ENCODE measurements at places on chromosomes 12 and 14.

DNA sequence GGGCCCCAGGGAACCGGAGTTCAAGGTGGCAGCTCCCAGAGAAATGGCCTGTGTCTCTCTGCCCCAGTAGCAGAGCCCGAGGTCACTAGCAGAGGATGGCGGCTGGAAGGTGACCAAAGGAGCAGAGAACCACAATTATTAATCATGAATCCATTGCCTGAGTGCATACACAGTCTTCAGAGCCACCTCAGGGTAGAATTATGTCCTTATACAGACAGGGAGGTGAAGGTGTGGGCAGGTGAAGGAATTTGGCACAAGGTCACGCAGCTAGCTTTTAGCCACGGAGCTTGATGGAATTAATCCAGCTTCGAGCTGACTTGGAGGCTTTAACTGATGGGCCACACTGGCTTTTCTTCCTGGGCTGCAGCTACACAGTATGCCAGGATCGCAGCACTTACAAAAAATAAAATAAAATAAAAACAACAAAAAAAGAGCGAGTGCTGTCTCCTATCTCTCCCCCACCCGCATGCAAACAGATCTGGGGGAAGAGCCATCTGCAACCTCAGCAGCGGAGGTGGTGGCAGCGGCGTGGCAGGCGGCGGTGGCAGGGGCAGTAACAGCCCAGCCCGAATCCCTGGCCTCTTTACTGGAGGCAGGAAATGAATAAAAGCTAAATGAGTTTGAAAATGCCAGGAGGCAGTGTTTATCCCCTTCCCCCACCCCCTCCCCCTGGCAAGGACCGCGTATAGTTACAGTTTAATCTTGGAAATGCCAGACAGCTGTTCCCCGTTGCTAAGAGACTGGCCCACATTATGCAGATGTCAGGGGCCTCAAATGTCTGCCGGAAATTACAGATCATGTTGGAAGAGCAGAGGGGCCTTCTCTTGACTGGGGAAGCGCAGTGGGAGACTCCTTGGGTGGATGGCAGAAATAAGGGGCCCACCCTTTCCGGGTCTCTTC is 93.5 kb downstream of the LRRC74A start:
- no peak for DNase-seq

GRCh38 chr12:26473291-26473690 is 277.9 kb downstream of the SSPN start:
- no peak for DNase-seq

DNA sequence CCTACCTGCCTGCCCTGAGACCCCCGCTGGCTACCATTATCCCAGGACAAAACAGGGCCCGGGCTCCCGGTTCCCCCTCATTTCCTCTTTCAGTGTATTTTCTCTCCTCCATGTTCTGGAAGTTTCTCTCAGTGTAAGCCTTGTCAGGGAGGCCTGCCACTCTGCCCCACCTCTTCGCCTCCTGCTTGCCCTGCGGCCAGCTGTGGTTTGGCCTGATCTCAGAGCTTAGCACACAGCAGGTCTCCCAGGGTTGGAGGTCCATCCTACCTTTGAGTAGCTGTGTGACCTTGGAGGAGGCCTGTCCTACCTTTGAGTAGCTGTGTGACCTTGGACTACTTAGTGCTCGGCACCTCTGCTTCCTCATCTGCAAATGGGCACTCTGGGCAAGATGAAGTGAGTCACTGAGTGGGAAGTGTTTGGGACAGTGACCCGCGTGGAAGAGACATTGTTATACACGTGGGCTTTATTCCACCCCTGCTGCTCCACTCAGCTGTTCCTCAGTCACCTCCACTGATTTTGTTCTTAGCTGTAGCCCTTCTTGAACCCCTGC is 212.7 kb downstream of the ZFP36L1 start:
- no peak for DNase-seq

DNA sequence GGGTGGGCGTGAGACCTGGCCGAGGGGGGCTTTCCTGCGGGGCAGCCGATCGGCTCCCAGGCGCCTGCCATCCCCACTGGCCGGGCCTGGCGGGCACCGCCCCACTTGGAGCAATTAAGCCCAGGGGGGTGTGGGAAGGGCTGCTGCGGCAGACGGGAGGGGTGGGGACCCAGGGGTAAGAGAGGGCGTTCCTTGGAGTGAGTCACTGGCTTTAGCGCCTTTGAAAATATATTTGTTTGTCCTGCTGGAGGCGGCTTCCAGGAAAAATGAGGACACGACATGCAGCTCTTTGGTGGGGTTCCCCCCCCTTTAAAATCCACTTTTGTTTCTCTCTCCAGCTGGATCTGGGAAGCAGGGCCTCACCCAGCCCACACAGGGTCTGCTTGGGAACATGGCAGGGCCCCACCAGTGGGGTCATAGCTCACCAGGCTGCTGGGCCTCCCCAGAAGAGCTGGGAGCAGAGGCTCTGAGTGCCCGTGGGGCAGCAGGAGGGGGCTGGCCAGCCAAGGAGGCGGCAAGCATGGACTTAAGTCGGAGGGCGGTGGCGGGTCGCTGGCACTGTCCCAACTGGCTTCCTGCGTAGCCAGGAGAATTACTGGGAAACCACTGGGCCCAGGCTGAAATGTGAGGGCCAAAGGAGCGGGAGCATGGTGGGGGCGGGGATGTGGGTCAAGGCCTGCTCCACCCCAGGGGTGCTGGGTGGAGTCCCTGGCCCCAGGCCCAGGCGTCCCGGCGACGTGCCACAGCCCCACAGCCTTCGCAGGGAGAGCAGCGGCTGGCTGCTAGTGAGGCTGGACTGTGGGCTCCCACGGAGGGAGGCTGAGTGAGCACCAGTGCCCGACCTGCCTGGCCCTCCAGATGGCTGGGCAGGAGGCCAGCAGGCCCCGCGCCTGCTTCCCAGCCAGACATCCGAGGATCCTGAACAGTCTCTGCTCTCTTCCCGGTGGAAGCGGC is 128.0 kb downstream of the RFLNA start:
- no peak for DNase-seq

DNA sequence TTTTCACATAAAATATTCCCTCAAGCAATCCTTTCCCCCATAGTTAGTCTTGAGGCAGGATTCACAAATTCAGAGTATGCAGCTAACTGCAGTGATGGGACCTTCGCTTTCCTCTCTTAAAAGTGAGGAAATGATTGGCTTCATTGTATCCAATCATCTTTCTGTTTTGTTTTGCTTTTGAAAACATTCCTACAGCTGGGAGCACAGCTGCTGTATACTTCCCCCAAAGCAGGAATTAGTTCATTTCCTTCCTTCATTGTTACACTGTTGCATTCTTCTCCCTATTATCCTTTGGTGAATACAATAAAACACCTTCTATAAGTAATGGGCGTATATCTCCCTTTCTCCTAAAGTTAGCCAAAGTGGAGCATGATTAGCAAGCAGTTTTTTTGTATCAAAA is 9.4 kb upstream of the GAS2L3 start:
- DNase-seq: no peak

- no peak for DNase-seq
Measured at GRCh38 chr12:130920723-130921381, 32.9 kb upstream of the ADGRD1 start.

GRCh38 chr14:53174918-53175317 is 21.8 kb upstream of the DDHD1 start:
- no peak for DNase-seq

- DNase-seq: no peak
Measured at GRCh38 chr14:101920271-101920670, 44.1 kb upstream of the DYNC1H1 start.

DNA sequence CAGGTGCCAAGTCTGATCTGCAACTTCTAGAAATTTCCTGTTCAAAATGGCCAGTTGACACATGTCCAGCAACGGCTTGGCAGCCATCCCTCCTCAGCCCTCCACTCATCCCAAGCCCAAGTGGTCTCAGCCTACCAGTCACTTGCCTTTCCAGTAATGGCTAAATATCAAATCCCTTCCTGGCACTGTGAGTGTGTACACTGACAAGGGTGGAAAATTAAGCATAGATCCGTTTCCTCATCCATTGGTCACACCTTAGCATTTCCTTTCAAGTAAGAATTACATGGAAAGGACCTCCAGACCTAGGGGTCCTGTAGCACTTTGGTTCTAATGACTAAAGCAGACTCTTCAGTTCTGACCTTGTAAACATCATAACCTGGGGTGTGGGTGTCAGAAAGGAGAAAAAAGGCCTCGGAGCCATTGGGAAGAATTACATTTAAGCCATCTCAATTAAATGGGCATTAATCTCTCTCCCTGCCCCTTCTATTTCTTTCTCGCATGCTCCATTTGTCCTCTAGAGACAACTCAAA is 15.4 kb downstream of the LLPH start:
- DNase-seq: no peak

DNA sequence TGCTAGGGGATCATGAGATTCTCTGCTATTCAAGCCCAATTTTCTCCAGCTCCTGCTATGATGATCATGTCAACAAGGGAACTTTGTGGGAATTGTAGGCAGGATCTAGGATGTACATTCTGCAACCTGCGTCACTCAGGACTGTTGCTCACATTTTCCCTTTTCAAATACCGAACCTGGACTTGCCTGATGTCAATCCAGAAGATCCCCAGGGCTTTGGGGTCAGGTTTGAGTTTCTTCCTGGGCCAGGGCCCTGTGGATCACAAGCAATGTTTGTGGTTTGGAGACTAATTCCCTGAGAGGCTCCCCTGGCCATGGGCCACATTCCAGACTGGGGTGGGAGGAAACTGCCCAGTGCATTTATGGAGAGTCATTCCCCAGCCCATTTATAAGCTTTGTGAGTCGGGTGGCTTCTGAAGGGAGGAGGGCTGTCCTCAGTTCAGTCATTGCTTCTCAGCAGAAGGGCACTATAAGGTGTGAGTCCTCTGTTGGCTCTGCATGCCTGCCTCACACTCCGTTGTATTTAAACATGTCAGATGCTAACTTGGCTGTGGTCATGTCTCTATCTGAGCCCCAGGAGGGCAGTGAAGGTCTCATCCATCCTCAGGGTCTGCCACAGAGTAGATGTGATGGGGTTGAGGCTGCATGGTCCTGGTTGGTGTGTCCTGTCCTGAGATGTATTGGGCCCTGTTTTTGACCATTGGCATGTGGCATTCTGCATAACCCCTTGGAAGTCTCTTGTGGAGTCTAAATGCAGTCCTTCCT is 6.5 kb downstream of the KRT86 start:
- no peak for DNase-seq

DNA sequence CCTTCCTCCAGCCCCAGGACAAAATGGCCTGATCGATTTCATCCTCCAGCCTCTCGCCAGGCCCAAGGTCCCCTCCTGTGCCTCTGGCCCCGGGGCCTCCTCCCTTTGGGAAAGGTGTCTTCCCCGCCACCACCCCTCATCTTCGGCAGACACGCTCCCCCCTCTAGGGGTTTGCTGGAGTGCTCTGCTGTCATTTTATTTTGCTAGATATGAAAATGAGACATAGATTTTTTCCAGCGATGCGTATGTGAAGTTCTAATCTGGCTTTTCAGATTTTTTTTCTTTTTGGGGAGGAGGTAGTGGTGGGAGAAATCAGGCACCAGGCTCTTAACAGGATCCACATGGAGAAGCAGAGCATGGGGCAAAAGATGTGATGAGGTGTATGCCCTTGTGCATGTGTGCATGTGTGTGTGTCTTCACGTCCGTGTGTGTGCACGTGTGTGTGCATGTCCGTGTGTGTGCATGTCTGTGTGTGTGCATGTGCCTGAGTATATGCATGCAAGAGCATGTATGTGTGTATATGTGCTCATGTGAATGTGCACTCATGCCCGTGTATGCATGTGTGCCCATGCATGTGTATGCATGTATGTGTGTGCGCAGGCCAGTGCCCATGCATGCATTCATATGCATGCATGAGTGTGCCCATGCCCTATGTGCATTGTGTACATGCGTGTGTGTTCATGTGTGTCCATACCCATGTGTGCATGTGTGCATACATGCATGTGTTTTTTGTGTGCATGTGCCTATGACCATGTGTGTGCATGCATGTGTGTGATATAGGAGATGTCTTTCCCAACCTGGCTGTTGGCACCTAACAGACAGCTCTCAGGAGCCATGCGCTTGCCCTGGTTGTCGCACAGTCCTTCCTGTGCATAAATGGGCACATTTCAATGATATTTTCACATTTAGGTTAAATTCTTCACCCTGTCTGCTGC is 203.0 kb downstream of the RBM19 start:
- DNase-seq: no peak

DNA sequence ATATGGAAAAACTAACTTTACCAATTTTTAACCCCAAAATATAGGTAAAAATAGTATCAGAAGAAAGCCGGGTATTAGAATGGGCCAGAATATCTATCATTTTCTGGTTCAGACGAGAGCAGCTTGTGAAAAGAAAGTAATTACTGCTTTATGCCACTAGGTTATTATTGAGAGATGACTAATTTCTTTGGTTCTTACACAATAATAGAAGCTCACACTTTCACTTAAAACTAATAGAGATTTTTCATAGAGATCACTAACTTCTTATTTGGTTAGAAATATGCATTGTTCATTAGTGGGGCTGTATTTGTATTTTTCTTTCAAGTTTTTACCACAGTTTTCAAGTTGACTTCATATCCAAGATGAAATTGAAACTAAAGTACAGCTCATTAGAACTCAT is 1241.2 kb upstream of the FLRT2 start:
- no peak for DNase-seq

GRCh38 chr12:104006929-104007328 is 41.3 kb downstream of the TDG start:
- DNase-seq: no peak

DNA sequence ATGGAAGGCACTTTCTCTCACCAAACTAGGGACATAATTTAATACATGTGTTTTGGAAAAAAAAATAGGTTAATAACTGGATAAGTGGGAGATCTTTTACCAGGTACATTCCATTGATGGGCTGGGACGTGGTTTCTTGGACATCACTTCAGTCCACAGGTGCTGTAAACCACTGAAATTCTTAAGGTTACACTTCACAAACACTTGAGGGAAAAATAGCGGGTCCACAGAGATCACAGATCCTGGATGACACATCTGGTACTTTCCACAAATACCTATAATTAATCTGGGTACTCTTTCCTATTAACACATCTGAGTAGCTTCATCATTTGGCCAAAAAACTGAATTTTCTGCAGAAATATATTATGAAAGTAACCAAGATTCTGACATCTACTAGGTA is 85.0 kb downstream of the POLR3B start:
- DNase-seq: no peak

DNA sequence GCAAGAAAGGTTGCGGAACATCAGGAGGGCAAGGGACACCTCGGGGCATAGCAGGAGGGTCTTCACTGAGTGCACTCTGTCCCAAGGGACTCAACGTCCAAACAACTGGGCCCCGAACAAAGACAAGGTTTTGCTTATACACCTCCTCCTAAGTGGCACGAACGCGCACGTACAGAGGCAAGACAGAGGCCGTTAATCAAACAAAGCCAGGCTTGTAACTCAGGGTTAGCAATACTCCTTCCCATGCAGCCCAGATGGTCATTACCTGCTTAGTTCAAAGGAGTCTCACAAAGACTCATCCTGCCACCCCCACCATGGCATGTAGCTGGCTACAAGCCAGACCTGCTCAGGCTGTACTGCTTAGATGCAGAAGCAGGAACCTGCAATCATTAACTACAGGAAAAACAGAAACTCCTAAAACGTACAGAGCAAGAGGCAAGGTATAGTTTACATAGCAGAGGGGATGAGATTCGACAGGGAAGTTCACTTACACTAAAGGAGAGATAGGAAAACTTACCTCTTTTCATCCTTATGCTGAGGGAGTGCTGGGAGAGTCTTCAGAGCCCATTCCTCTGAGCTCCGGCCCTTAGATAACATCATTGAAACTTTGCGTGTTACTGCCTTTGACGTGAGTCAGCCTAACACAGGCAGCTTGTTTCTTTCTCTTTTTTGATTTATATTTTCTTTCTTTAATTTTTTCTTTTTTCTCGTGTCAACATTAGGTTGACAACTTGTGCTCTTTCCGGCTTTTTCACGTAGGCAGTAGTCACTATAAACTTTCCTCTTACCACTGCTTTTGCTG is 1319.1 kb downstream of the TMEM121 start:
- no peak for DNase-seq
